ENCODE measurements at places on chromosomes 2 and 18.

DNA sequence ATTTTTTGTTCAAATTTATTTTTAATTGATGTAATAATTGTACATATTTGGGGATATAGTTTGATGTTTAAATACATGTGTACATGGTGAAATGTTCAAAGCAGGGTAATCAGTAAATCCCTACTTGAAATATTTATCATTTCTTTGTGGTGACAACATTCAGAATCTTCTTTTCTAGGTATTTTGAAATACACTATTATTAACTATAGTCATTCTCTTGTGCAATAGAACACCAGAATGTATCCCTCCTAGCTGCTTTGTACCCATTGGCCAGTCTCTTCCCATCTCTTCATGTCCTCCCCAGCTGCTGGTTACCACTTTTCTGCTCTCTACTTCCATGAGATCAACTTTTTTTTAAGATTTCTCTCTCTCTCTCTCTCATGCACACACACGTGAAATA lies 126.5 kb downstream of the ZNF407 start:
- DNase-seq: no peak

DNA sequence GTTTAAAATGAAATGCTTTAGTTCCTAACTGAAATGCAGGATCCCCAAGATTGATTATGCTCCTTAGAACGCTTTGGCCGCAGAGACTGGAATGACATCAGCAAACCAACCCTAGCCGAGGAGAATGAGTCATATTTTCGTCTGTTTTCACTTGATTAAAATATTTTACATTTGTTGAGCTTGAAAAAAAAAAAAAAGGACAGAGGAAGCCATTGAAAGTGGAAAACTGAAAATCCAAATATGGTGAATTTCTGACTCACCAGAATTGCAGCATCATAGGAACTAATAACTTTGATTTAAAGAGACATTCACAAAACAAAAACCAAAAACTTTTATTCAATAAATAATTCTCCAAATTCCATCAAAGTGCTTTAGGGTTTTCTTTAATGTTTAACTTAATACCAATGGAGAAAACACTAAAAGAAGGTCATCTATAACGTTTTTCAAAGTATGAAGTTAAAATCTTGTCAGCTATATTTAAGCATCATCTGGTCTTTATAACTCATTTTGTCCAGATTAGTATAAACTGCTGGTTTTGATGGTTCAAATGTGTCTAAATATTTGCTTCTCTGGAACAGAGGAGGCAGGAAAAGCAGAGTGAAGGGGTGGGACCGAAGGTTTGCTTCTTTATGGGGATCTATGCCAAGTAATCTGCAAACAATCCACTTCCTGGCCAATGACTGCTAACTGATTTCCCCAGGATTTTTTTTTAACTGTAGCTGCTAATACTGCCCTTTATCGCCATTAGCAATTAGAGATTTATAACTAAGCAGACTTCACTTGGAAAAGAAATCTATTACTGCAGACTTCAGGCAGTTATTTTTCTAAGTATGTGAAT lies 30.9 kb upstream of the COL5A2 start:
- no peak for DNase-seq

GRCh38 chr2:65430603-65431420 lies 1.6 kb downstream of the SPRED2 start:
- peak; percentile 67 for DNase-seq

DNA sequence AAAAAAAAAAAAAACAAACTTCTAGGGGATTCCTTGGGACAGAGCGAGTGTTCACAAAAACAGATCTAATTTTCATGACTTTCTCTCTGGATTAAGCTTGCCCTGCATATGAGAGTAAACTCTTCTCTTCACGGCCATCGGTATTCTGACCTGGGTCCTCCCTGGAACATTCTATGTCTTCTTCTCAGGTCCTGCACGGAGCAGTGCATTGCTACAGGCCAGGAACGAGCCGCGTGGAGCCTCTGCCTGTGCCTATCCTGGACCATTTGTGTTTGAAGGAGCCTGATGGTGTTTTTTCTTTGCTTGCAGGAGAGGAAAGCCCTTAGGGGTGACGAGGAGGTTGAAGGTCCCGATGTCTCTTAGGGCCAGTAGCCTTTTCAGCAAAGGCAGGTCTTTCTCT lies 1.8 kb upstream of the OXER1 start:
- DNase-seq: no peak

DNA sequence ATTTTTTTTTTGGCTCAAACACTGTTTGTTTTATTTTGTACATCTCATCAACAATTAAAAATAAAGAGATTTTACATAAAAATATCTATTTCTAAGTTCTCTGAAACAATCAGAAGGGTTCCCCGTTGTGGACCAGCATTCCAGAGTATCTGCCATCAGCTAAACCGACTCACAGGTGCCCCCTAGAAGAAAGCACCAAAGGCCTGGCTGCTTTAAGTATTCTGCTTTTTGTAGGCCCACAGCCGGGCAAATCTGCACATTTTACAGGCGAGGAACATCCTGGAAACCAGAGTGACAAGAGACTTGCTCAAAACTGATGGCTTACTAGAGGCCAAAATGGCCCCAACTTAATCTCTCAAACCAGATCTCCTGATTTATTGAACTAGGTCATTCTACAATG lies 82.2 kb upstream of the SETBP1 start:
- no peak for DNase-seq

- DNase-seq: no peak
Measured at GRCh38 chr2:221581986-221582385, 9.9 kb upstream of the EPHA4 start.

GRCh38 chr2:151632993-151633565 lies 101.2 kb downstream of the NEB start:
- DNase-seq: no peak

GRCh38 chr2:195649629-195650190 lies 7.3 kb upstream of the SLC39A10 start:
- no peak for DNase-seq

GRCh38 chr2:224951723-224952481 lies 90.4 kb downstream of the DOCK10 start:
- no peak for DNase-seq

DNA sequence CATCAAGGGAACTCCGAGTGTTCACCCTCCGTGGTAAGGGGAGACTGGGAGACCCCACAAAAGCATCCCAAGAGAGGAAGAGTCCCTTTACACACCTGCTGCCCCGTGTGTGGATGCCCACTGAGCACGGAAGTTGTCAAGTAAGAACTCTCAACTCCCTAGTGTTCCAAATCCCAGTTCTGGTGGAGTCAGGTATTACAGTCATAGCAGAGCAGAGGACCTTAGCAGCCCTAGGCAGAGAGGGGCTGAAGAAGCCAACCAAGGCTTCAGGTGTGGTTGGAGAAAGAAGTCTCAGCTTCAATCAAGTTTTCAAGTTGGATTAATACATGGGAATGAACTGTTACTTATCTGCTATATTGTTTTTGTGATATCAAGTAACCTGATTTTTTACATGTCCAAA lies 512.5 kb downstream of the RNF144A start:
- no peak for DNase-seq

GRCh38 chr18:69985239-69985638 lies 37.6 kb upstream of the CD226 start:
- DNase-seq: no peak

GRCh38 chr2:20594048-20594750 lies 56.7 kb downstream of the HS1BP3 start:
- no peak for DNase-seq

DNA sequence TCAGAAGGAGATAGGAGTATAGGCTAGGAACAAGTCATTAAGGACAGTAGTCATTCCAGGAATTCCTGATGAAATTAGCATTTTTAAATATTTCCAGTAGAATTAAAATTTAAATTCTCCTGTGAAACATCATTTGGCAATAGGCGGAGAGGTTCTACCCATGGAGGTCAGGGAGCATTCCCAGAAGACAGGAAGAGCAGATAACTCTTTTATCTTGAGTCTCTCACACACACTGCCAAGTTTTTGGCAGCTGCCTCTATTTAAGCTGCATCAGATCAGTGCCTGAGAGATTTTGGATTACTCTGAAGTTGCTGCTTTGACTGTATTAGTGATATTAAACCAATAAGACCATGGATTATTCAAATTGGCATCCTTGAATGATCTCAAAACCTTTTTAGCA lies 714.7 kb downstream of the EPHA4 start:
- no peak for DNase-seq

DNA sequence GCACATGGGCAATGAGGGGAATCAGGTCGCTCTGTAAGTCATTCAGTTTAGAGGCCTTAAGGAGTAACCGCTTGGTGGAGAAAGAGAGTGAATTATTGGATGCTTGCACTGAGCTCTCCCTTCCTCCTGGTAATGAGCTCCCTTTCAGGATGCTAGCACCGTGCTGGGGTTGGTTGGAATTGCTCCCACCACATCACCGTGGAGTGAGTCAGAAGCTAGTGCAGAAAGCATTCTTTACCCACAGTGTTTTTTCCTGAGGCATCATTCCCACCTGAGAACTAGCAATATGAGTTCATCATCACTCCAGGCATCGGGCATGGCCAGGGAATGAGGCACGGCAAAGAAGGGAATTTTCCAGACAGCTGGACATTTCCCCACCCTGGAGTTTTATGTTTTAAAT lies 57.6 kb downstream of the ITGB6 start:
- no peak for DNase-seq

DNA sequence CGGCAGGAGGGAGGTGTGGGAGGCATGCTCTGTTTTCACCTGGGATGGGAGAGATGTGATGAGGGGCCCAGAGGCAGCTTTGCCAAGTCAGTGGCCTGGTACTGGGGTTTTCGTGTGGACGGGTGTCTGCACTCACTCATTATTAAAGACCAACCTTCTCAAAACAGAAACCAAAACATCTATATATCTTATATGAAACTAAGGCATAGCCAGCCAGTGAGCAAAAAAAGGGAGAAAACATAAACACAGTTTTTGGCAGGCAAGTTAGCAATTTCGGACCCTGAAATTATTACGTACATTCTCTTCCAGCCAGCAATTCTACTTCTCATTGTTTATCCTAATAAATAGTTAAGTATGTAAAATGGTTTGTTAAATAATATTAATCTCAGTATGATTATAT lies 181.1 kb upstream of the SMAD2 start:
- DNase-seq: no peak

- no peak for DNase-seq
Measured at GRCh38 chr2:64137567-64137966, 6.7 kb downstream of the PELI1 start.

DNA sequence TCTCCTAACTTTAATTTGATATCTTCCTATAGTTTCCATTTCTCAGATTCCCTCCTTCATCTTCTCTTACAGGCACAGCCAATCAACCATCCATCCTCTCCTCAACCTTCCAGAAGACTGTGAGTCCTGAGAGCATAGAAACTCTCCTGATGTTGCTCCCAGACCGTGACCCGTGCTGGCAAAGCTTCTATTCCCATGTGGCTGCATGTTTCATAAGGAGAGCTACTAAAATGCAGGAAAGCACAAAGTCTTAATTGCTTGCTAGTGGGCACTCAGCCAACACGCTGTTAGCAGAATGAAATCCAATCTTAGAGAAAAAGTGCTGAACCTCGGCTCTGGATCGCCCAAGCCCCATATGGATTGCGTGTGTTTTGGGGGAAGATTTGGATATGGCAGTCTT lies 1244.7 kb upstream of the ZEB2 start:
- DNase-seq: peak; percentile 79

- no peak for DNase-seq
Measured at GRCh38 chr2:168155680-168156079, 91.7 kb downstream of the STK39 start.

GRCh38 chr2:135818937-135819610 lies 17.9 kb downstream of the LCT start:
- DNase-seq: no peak

DNA sequence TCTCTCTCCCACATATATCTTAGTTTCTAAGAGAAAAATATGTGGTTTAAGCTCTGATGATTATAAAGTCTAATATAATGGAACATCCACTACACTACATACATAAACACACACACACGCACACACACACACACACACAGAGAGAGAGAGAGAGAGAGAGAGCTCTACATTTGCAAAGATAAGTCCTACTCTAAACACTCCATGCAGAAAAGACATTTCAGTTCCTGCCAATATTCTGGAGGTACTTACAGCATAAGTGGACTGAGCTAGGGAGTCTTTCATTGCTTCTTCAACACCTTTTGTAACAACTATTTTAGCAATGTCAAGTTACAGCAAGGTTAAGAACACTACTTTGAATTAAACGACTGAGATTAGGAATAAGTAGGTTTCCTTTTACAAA lies 80.1 kb downstream of the FIGN start:
- DNase-seq: no peak

- no peak for DNase-seq
Measured at GRCh38 chr2:221426929-221427328, 145.2 kb downstream of the EPHA4 start.

GRCh38 chr18:73839441-73839840 lies 308.2 kb downstream of the FBXO15 start:
- DNase-seq: no peak

DNA sequence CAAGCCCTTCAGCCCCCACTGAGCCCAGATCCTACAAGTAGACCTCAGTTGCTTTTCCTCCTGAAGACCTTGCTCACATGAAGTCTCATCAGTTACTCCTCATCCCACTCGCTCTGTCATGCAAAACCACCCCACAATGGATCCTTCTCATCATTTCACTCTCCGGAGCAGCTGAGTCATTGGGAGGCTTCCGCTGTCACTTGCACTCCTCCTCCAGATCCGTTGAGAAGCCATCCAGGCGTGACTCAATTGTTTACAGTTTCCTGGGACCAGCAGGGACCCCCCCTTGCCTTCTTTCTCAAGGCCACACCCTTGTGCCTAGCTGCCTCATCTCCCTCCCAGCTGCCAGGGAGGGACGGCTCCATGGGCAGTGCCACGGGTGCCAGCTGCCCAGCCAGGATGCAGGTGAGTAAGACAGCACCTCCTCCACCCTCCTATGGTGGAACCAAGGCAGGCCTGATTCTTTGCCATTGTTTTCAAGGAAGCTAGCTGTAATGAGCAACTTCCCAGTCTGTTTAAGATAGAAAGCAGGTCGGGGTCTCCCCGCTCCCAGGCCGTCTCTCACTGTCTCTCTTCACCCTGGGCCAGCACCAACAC lies 16.3 kb downstream of the GPR55 start:
- peak; percentile 46 for DNase-seq

DNA sequence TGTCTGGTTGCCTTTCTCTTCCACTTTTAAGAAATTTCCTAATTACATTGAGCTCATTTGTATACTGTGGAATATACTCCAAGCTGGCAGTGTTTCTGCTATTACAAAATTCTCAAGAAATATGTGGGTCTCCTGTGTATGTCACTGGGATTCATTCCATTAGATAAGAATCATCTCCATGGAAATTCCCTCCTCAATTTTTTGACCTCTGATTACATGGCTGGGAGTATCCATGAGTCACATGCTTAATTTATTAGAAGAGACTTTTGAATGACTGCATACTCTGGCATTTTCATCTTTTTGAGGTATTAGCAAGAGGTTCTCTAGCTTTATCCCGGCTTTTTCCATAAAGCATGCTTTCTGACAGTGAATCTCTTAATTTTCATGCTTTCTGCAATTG lies 665.5 kb upstream of the CNTNAP5 start:
- DNase-seq: no peak

- DNase-seq: no peak
Measured at GRCh38 chr2:241820625-241821384, 11.8 kb downstream of the NEU4 start.

DNA sequence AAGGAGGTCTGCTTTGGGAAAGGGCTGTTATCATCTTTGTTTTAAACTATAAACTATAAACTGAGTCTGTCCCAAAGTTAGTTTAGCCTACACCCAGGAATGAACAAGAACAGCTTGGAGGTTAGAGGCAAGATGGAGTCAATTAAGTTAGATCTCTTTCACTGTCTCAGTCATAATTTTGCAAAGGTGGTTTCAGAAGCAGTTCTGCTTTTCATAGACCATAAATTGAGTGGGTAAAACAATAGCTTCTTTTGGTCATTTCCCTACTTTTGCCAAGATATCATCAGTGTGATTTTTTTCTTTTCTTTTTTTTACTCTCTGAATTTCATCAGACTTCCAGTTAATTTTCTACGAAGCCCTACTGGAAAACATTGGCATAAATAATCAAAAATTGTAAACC lies 117.0 kb downstream of the AP1S3 start:
- no peak for DNase-seq

Data from NCI-H187 (cell line).